Stimulated activated CD8-positive, alpha-beta memory T cell treated with anti-CD3 and anti-CD28 coated beads, Interleukin-15, amount 100 ng/mL, for 1 hour (primary cell): ENCODE measurements at places on chromosomes 1 and 21.

- DNase-seq, result no peak
These were observed 6.1 kb upstream of the IGFN1 start for GRCh38 chr1:201184307-201185122.

DNA sequence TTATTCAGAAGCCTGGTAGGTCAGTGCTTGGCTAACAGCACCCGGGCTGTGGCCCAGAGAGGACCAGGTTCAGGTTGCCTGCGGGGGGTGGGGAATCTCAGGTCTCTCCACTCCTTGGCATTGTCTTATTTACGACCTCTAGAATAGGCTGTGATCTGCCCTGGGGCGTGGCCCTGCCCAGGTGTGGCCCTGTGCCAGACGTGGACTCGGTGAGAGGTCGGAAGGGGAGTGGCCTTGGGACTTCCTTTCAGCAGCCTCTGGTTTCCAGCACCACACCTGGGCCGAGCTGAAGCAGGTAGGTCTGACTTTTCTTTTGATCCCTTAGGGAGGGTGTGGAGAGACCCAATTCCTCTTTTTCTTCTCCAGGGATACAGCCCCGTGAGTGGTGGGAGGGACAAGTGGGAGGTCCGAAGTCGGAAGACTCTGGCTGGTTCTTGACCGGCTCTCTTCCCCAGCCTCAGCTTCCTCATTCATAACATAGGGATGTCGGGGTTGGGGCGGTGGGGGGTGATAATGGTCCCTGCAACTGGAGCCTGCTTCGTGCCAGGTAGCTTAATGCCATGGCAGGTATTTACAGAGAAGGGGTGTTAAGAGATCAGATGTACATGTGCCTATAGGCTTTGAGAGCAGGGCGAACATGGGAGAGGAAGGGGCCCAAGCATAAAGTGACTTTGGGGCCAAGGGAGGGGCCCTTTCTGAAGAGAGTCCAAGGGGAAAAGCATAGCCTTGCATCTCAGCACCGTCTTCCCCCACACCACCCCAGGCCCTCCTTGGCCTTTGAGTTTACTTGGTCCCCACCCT is 16.5 kb downstream of the ACOT11 start:
- DNase-seq, result no peak

DNA sequence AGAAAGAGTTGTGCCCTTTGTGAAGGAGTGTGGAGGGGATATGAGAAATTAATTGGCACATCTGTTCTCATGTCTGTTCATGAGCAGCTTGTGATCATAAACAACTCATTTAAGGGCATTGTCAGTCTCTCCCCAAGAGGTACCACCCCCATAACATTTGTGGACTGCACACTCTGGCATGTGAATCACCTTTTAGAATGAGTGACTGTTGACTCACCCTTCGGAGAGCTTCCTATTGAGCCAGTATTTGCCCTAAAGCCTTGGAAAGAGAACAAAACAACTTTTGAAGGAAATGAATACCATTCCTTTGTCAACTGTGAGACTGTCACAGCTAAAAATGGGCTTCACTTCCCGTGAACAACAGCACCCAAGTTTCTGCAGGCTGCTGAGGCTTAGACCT is 27.5 kb upstream of the MYSM1 start:
- DNase-seq, result no peak

DNA sequence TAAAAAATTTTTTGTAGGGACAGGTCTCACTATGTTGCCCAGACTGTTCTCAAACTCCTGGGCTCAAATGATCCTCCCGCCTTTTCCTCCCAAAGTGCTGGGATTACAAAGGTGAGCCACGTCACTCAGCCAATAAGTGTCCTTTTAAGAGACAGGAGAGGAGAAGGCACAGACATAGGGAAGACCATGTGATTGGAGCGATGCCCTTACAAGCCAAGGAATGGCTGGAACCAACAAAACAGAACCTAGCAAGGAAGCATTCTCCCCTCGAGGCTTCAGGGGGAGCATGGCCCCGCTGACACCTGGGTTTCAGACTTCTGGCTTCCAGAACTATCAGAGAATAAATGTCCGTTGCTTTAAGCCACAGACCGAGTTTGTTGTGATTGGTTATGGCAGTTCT is 37.0 kb downstream of the NDUFS5 start:
- DNase-seq, result no peak

DNA sequence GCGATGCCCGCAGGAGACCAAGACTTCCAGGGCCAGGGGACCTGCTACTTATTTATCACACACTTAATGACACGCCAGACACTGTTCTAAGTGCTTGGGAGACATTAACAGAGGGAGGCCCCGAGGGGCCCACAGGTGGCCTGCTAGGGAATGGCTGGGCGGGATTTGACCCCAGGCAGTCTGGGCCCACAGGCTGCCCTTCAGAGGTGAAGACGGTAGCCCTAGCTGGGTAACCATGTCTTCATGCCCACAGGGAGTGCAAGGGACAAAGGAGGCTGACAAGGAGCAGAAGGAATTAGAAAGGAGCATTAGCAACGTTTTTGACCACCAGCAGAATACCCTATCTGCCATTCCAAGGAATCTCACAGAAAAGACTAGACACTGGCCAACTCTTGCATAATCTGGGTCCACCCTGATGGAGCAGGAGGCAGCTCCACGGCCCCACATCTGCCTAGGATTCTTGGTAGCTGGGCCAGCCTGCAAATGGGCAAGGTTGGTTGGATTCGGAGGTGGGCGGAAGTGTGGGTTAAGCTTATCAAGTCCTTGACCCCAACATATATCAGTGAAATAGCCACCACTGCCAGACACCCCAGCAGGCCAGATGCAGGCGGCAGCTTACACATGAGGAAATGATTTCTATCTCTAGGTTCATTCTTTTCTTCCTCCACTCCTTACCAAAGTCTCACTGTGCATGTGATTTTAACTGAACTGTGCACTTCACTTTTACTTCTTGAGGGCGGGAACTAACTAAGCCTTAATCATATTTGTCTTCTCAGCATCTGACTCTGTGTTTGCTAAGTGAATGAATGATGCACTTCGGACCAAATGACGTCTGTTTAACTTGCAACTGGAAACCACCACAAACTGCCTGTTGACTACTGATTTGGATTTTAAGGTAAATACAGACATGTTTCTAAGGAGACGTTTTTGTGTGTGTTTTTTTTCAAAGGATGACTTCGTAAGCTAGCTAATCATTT is 3.4 kb upstream of the ETS2 start:
- DNase-seq, result no peak

GRCh38 chr1:89525169-89525855 is 683 bp downstream of the LRRC8B start:
- no peak for DNase-seq

DNA sequence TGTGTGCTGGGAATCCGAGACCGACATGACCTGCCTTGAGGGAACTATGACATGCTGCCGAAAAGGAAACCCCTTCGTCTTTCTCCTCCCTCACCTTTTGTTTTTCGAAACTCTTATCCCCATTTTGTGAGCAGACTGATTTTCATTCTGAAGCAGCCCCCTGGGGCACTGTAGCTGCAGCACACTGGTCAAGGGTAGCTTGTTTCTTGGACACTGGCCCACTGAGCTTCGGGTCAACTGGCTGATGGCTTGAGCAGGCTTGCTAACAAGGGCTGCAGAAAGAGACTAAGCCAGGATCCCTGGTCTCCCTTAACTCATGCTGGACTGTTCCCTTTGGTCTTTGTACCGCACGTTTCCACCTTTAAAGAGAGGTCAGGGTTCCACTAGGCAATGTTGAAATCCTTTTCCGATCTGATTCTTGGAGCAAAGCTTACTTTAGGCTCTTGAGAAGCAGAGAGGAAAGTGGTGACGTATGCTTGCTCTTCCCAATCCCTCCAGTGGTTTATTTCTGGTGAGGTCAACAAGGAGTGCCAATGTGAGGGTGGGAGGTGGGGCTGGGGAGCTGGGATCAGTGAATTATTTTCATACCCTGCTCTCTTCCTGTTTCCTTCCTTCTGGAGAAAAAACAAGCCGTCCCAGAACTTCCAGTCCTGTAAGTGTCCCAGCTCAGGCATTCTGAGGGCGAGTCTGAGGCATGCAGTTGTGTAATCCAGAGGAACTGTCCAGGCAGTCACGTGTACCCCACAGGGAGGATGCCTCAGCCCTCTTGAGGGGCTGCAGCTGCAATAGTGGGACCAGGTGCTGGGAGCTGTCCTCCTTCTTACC is 7.6 kb downstream of the CYP4B1 start:
- no peak for DNase-seq

DNA sequence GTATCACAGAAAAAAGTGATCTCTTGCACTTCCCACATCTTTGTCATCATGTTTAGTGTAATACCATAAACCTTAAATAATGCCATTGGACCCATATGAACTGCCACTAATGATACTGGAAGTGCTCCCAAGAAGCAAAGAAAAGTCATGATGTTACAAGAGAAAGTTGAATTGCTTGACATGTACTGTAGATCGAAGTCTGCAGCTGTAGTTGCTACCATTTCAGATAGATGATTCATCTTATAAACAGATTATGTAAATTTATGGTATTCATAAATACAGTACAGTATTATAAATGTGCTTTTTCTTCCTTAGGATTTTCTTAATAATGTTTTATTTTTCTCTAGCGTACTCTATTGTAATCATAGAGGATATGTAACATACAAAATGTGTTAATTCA is 30.1 kb upstream of the LAMC2 start:
- no peak for DNase-seq

GRCh38 chr1:205438213-205439158 is 16.6 kb upstream of the LEMD1 start:
- no peak for DNase-seq

- no peak for DNase-seq
These were observed 56.0 kb downstream of the CD46 start for GRCh38 chr1:207807690-207808321.

DNA sequence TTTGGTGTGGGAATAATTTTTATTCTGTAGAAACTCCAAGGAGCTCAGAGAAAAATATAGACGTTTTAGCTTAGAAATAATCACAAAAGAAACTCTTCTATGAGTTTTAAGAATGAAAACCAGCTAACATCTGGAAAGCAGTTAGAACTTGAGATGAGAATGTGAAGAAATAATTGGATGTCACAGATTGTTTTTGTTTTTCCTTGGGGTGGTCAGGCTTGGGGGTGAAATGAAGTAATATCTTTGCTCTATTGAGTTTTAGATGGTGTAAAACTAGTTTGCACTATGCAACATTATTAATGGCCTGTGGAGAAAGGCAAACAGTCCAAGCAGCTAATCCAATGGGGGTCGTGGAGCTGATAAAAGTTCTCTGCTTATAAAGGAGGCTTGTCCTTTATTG is 101.2 kb downstream of the FMN2 start:
- no peak for DNase-seq
